Fibroblast of the aortic adventitia (primary cell): ENCODE measurements at places on chromosomes 1 and 21.

GRCh38 chr1:41620365-41621169 lies 136.1 kb upstream of the EDN2 start:
- no peak for DNase-seq

DNA sequence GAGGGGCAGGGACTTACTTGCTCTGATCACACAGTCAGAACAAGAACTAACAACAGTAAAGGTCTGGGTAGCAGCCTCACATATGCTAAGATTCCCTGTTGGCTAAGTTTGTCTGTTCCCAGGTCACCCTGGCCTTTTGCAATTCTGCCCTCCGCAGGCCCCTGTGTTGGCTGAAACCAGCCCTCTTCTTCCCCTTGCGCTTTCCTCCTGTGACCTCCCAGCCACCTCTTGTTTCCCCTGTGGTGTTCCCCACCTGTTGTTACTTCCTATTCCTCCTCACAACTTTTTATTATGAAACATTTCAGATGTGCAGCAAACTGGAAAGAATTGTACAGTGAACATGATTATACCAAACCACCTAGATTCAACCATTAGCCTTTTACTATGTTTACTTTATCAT lies 23.4 kb downstream of the MAPKAPK2 start:
- no peak for DNase-seq

DNA sequence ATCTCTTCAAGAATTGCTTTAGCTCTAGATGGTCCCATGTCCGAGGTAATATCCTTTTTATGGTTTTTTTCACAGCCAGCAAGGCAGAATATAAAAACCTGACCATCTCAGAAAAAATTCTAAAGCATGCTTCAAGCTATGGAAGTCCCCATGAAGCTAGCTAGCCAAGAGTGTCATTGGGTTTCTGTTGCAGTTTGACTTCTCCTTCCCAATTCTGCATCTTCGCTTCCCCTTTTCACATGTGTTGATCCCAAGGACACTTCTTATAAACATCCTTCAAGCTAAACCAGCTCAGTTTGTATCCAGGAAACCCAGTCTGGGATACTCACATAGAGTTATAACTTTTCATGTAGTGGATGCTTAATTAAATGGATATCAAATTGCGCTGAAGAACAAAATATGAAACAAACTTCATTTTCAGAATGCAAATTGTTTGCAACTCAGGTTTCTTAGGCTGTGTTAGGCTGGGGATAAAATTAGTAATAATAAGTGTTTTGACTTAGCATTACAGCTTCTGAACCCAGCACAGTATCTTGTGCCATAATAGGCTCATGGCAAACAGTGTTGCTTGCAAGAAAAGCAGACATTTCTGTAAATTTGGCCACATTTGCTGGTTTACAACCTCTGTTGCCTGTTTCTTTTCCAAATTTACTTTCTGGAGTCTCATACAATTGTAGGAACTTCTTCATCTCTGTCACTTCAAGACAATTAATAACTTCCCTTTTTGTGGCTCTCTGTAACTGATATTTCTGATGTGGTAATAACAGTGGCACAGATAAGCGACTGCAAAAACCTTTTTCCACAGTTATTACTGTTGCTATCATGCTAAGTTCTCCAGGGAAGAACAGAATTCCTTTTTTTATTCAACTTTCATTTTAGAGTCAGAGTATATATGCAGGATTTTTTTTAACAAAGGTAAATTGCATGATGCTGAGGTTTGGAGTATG lies 53.2 kb downstream of the NCAM2 start:
- DNase-seq = no peak

- DNase-seq = no peak
Observed at GRCh38 chr1:72932025-72932424, 649.7 kb upstream of the NEGR1 start.

- no peak for DNase-seq
Observed at GRCh38 chr1:78603206-78603605, 17.0 kb upstream of the IFI44L start.
